T1000 (cell line): ENCODE measurements at places on chromosomes 1 and 21.

GRCh38 chr1:66984491-66984890, 59.7 kb downstream of the MIER1 start:
- no peak for DNase-seq

- peak; percentile 92 for DNase-seq
These were observed 7.3 kb downstream of the RSRP1 start for GRCh38 chr1:25239681-25240541.

GRCh38 chr1:212060632-212061472, 25.3 kb downstream of the DTL start:
- DNase-seq, result no peak

- no peak for DNase-seq
These were observed 6.7 kb upstream of the PINK1 start for GRCh38 chr1:20626524-20626923.
